ENCODE measurements at places on chromosomes 2 and 18.
A peak's percentile ranks its signal among the peaks of the same experiment; 100 is the strongest.

- DNase-seq, result no peak
Measured at GRCh38 chr18:79639072-79639829, 40.4 kb upstream of the CTDP1 start.

GRCh38 chr18:70994116-70994515, 705.3 kb downstream of the SOCS6 start:
- DNase-seq, result no peak

GRCh38 chr18:58584200-58585127, 44.4 kb downstream of the ALPK2 start:
- no peak for DNase-seq

DNA sequence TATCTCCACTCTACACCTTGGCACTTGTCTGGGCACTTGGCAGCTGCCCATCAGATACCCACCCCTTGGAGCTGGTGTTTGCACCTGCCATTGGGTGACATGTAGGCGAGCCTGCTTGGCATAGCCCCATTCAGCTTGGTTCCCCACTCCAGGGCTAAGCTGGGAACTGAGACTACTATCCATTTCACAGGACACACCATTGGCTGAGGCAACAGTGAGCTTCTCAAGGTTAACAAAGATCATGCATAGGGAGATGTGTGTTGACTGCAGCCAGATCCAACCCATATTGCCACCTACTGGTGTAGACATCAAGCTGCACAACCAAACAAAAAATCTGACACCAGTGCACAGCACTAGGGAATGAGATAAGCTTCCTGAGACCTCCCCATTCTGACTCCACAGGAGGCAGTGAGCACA, 1389.8 kb upstream of the TMEFF2 start:
- peak; percentile 8 for DNase-seq

DNA sequence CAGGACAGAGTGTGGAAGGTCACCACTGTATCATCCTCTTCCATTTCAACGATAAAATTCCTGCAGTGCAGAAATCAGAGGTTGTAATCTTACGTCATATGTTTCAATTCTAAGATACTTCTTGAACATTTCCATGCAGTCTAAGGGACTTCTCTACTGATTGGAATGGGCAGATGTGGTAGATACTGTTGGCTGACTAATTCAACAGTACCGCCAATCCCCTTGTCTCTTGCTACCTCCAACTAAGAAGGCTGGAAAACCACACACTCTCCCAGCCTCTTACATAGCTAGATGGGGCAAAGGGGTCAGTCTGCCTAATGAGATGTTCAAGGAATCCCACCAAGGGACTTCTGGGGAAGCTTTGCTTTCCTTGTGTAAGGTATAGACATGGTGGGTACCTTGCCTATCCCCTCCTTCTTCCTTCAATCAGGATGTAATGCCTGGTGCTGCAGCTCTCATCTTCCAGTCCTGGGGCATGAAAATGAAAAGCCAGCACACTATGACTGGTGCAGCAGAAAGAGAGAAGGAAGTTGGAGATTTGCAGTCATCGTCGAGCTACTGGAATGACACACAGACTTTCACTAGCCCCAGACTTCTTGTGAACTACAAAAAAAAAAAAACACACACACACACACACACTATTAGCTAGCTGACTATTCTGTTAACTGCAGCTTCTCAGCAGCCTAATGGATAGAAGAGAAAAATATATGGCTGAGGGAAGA, 84.1 kb downstream of the ALPK2 start:
- no peak for DNase-seq

DNA sequence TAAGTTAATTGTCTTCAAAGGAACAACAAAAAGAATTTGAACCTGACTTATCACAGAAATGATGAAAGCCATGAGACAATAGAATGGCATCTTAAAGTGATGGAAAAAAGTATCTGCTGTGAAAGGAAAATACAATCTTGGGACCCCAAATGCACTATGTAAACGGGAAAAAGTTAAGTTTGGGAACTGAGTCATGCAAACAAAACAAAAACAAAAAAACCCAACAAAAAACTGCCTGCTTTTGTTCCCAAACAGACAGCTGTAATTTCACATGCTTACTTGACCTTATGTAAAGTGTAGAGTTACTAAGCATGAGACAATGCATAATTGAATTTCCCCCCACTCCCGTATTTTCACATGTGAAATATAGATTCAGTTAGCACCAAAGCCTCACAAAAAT, 122.1 kb upstream of the RBMS1 start:
- no peak for DNase-seq

DNA sequence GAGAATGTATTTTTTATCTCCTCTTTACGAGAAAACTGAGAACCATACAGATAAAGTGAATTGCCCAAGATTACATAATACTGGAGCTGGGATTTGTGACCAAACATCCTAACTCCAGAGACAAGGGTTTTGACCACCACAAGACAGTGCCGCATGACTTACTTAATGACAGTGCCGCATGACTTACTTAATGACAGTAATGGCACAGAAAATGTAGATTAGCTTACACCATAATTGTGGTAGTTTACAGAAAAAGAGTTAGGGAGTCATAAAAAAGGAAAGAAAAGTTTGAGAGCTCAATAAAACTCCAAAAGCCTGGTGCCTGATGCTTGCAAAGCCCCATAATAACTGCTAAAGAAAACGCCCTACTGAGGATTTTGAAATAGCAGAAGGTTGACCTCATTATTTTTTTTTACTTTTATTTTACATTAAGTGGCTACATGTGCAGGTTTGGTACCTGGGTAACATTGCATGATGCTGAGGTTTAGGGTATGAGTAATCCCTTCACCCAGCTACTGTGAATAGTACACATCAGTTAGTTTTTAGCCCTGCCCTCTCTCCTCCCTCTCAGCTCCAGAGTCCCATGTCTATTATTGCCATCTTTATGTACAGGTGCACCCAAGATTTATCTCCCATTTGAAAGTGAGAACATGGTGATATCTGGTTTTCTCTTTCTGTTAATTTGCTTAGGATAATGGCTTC, 310.0 kb upstream of the UBE2E3 start:
- DNase-seq, result no peak

DNA sequence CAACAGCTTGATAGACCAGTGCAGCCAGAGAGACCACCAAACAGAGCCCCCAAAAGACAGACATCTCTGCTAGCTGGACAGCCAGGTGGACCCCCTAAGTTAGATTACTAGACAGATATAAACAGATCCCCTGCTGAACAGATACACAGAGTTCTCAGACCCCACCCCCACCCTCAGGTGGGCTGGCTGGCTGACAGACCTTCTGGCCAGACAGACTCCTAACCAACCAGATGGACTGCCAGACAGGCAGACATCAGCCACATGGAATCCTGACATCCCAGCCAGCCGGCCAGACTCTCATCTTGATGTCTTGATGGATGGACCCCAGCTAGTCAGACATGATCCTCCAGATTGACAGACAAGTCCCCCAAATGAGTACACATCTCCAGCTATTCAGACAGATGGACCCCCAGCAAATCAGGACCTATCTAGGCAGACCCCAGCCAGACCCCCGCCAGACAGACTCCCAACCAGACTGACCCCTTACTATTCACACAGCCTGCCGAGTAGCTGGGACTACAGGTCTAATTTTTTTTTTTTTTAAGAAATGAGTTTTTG, 18.0 kb downstream of the PTPN18 start:
- no peak for DNase-seq

DNA sequence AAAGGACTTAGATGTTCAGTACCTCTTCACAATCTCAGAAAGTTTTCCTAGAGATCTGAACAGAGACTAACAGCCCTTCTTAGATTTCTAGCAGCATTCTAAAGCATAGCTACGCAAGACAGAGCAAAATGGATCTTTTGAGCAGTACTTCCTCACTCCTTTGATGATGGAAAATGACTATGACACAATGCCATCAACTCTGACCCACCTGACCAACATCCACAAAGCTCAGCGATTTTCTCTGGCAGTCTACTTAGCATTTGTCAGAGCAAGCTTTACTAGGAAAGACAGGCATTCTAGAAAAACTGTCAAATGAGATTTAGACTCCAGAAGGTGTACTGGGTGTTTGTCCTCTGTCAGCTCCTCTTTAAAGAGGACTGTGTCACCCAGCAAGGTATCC, 180.9 kb upstream of the ACVR2A start:
- DNase-seq, result no peak

- no peak for DNase-seq
Measured at GRCh38 chr2:226799976-226800940, 638 bp upstream of the IRS1 start.

- DNase-seq, result no peak
Measured at GRCh38 chr2:185318271-185318724, 420.3 kb upstream of the FSIP2 start.

GRCh38 chr18:9918016-9918680, 4.3 kb downstream of the VAPA start:
- no peak for DNase-seq

DNA sequence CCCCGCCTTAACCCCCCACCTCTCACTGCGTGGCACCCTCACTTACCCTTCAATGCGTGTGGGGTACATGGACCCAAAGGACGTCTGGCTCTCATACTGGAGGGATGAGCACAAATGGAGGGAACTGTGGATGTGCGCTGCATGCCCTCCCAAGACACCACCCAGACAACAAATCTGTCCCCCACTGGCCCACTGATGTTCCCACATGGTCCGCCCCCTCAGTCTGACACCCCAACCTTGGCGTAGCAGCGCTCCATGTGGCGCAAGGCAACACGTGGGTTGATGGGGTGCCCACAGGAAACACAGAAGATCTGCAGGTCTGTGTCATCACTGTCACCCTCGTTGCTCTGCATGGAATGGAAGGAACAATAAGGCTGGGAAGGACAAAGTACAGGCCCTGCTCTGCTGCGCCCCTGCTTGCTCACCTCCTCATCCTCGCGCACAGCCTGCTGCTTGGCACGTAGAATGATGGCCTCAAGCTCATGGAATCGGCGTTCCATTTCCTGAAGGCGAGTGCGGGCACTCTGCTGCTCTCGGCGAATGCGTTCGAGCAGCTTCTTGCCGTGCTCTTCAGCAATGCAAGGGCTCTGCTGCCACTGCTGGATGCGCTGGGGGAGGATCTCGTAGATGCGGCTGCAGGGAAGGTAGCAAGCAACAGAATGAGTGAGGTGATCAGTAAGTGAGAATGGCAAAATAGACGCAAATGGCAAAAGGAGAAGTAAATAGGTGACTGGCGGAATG, 2.3 kb upstream of the MBD1 start:
- no peak for DNase-seq

- DNase-seq, result no peak
Measured at GRCh38 chr18:23822590-23823385, 133.5 kb downstream of the LAMA3 start.

- DNase-seq, result peak; percentile 89
Measured at GRCh38 chr18:59837586-59837985, 62.2 kb upstream of the PMAIP1 start.

DNA sequence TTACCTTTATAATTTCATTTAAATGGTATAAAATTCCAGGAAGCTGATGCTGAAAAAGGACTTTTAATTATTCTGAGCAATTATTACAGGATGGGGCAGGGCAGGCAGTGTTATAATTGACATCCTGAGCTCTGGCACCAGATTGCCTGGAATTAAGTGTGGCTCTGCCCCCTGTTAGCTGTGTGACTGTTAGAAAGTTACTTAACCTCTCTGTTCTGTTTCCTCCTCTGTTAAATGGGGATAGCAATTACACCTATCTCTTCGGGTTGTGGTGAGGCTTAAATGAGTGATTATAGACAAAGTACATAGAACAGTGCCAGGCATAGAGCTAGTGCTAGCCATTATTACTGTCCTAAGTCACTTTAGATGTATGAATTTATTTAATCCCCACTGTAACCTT, 327.3 kb downstream of the SMAD2 start:
- no peak for DNase-seq

DNA sequence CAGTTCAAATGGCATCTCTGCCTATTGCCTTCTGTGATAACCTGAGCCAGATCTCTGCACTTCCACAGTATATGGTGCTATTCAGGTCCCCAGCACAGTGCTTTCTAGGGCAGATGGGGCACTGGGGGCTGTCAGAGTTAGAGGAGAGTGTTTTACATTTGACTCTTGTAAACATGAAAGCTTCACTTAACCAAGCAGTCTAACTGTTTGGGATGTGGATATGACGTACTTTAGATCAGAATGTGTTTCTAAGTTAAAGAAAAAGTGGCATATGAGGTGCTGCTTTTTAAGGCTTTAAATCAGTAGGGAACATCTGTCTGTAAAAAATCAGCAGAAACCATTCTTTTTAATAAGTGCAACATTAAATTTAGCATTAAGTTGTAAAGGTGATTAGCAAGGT, 75.7 kb downstream of the MYO1B start:
- DNase-seq, result no peak

DNA sequence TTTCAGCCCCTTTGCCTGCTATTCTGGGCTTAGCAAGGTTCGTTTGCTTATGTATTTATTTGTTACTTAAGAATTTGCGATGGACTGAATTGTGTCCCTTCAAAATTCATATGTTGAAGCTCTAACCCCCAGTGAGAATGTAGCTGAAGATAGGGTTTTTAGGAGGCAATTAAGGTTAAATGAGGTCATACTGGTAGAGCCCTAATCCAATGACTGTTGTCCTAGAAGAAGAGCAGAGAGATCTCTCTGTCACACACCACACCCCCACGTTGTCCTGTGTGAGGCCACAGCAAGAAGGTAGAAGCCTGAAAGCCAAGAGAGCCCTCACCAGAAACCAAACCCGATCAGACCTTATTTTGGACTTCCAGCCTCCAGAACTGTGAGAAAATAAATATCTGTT, 66.7 kb downstream of the KIAA1328 start:
- no peak for DNase-seq

DNA sequence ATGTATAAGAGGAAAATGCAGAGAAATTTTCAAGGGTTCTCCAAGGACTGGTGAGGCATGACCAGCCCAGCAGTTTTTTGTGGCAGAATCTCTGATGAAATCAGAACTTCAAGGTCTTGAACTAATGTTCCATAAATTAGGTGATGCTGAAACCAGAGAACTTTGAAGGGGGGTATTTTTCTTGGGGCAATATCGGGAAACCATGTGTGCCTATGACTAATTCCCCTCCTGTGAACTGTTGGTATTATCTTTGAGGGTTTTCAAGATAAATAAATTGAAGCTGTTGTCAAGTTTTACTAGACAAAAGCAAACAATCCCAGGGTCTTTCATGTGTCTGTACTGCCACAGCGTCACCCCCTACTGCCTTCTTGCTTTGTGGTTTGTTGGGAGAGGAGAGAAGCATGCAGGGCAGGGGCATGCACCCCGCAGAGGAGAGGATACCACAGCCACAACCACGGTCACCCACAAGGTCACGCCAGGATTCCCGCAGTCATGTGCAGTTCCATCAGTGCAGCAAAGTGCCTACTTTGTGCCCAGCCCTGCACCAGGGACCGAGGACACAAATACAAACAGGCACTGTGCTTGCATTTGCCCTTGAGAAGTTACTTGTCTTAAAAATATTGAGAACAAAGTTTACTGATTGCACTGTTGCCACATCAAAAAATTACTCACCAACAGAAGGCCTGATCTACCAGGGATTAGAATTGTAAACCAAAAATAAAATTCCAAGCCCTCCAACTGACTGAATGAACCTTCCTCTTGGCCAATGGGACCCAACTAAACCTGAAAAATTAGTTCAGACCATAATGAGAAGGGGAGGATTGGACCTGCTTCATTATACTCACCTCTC, 413.3 kb upstream of the TRIB2 start:
- no peak for DNase-seq

- DNase-seq, result no peak
Measured at GRCh38 chr2:232957657-232958090, 55.4 kb downstream of the NGEF start.

Data from D721Med (cell line).